ENCODE measurements at places on chromosomes 11 and 22.
A peak's percentile ranks its signal among the peaks of the same experiment; 100 is the strongest.

GRCh38 chr11:7486781-7487140, 1.5 kb downstream of the OLFML1 start:
- no peak for DNase-seq

DNA sequence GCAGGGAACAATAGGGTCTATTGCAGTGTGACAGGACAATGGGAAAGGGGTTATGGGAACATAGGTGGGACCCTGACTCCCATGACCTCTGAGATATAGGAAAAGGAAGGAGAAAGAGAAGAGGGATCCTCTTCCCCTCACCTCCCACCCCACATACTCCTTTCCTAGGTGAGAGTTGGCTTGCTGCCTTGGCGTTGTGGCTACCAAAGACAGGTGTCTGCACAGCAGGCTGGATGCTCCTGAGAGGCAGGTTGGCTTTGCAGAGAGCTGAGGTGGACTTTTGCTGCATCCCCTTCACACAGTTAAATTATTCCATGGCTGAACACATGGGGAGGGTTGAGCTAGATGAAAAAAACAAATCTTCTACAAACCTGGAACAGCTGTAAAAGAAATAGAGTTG, 80.7 kb downstream of the SYT9 start:
- no peak for DNase-seq

DNA sequence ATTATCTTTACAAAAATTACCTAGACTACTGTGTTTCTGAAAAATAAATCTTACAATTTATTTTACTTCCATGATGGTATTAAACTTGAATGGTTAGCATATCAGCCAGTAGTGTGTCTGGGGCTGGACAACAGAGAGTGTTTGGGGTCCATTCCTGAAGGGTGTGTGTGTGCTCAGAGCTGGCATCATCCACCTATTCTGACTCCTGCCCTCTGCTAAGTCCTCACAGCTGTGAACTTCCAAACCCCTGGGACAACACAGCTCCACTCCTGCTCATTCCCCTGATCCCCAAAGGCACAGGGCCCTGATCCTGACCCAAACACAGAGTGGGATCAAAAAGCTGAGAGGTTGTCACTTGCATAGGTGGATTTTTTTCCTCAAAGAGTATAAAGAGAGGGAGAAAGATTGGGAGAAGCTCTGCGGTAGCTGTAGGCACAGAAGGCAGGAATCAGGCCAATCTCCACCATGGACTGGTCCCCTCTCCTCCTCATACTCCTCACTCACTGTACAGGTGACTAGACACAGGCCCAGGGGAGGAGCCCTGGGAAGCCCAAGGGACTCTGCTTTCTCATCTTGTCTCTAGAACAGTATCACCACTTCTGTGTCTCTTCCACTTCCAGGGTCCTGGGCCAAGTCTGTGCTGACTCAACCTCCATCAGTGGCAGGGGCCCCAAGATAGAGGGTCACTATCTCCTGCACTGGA, 55.7 kb upstream of the TOP3B start:
- no peak for DNase-seq

- no peak for DNase-seq
Measured at GRCh38 chr22:19654338-19654987, 59.8 kb upstream of the SEPTIN5 start.

- no peak for DNase-seq
Measured at GRCh38 chr11:112770487-112770886, 190.7 kb upstream of the NCAM1 start.

- DNase-seq, result no peak
Measured at GRCh38 chr11:66862559-66863037, 5.7 kb downstream of the LRFN4 start.

- DNase-seq, result no peak
Measured at GRCh38 chr11:3659595-3660515, 11.3 kb downstream of the CHRNA10 start.

DNA sequence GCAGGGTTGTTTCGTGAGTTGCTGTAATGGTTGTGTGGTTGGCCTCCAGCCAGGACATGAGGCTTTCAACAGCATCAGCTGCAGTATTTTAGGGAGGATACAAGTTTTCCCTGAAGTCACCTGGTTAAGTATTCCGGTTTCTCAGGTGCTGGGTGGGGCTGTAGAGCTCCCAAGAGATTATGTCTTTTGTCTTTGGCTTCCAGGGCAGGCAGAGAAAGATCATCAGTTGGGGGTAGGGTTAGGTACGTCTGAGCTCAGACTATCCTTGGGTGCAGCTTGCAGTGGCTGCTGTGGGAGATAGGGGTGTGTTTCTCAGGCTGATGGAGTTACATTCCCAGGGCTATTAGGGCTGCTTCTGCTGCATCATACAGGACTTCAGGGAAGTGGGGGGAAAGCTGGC, 47.5 kb upstream of the MRGPRX1 start:
- DNase-seq, result no peak

- DNase-seq, result no peak
Measured at GRCh38 chr22:42985531-42985905, 29.4 kb downstream of the PACSIN2 start.

- no peak for DNase-seq
Measured at GRCh38 chr11:97231231-97231630, 841.4 kb downstream of the JRKL start.

DNA sequence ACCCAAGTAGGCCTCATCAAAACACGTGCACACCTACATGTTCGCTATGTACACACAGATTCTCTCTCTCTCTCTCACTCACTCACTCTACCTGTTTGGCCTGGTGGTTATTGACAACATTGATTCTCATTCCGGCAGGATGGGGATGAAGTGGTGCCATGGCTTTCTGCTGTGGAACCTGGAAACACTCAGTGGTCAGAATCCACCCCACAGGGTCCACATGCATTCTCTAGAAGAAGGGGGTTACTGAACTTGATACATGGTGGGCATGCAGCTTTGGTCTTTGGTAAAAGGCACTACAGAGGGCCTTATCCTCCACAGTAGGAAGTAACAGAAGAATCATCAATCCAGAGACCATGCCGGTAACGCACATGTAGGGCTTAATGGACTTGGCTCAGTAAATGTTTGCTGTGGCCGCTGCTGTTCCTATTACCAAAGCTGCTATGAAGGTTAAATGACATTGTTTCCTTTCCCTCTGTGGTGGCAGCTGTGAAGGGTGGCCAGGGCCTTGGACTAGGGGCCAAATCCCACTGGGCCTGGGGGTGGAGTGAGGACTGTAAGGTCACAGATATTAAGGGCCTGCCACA, 12.7 kb downstream of the POLDIP3 start:
- no peak for DNase-seq

DNA sequence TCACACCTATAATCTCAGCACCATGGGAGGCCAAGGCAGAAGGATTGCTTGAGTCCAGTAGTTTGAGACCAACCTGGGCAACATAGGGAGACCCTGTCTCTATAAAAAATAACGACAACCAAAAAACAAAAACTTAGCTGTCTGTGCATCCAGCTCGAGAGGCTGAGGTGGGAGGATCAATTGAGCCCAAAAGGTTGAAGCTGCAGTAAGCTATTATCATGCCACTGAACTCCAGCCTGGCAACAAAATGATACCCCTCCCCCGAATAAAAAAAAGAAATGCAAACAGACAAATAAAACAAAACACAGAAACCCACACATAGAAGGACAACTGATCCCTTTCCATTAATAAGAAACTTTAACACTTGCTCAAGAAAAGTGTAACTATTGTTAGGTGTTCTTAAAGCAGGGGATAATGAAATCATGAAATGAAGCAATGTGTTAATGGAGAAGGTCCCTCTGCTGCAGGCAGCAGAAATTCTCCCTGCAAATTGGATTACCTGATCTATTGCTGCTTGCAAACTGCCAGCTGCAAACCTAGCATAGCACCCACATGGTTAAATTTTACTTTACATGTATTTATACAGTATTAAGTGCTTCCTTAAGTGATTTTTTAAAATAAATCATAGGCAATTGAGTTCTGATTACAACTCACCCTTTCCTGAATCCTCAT, 226.3 kb downstream of the SBF2 start:
- DNase-seq, result no peak

DNA sequence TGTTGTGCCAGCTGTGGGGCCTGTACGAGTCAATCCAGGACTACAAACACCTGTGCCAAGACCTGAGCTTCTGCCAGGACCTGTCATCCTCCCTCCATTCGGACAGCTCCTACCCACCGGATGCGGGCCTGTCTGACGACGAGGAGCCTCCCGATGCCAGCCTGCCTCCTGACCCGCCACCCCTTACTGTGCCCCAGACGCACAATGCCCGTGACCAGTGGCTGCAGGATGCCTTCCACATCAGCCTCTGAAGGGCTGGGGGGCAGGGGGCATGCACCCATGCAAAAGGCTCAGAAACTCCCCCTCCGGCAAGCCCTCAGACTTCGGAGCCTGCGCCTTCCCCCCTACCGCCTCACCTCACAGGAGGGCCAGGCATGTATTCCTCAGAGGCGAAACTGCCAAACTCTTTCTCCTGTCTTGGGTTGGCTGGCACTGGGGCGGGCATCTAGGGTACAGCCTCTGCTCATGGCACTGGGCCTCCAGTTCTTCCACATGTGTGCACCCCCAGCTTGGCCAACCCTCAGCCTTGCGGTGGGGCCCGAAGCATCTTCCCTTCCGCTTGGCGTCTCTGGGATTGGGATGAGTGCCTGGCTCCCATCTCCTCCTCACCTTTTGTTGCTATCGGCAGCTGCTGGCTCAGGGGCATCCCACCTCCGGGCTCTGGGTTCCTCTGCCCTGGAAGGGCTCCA, 1.2 kb downstream of the FAM89B start:
- DNase-seq, result no peak

GRCh38 chr11:108474664-108475463, 7.5 kb upstream of the C11orf65 start:
- no peak for DNase-seq

GRCh38 chr11:34052036-34052607, 591 bp downstream of the CAPRIN1 start:
- peak; percentile 91 for DNase-seq

DNA sequence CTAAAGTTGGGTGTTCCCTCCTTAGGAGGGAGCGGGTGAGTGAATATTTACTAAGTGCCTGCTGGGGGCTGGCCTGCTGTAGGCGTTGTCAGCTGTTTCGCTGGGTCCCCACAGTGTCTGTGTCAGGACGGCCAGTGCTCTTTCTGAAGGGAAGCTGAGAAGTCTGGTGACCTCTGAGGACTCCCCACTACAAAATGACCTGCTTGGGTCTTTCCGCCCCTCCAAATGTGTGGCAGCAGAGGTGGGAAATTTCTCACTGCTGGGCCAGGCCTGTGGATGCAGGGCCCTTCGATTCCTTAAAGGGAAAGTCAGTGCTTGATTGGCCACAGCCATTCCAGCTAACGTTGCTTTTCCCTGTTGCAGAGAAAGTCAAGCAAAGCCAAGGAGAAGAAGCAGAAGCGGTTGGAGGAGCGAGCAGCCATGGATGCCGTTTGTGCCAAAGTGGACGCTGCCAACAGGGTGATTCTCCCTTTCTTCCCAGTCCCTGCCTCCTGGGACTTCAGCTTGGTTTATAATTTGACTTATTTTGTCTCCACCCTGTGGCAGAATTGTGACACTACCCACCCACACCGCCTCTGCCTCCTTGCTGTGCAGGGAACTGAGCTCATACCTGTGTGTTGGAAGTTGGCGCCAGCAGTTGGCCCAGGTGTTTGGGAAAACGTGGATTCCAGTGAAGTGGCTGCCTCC, 6.8 kb downstream of the NAA40 start:
- DNase-seq, result peak; percentile 62

DNA sequence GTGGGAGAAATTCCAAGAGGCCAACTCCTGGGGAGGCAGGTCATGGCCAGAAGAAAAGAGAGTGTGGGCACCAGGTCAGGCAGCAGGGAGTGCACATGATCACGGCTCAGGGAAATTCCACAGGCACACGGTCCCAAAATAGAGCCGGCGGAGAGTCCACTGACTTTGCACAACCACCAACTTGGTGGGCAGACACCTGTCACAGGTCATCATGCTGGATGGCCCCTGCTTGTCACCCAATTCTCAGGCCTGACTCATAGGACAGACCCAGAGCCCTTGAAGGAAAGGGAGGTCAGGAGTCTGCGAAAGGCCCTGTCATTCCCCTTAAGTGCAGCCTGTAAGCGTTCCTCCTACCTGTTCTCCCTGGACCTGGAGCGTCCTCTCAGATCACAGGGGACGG, 15.8 kb downstream of the APOL2 start:
- DNase-seq, result no peak

- no peak for DNase-seq
Measured at GRCh38 chr11:15757048-15757698, 599.2 kb downstream of the SOX6 start.

DNA sequence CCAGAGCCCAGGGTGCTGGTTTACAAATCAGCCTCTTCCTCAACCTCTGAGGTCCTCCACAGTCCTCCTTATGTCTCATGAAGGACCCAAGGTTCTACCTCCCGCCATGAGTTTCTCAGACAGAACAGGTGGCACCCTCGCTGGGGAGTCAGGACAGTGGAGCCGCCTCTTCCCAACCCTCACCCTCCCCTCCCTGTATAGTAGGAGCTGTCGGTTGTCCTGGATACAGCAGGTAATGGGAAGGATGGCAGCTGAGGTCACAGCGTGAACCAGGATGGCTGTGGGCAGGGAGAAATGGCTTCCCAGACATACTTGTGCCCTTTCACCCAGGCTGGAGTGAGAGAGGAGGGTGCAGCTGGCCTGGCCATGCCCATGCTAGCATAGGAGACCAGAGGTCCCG, 134.6 kb downstream of the CHST1 start:
- no peak for DNase-seq

GRCh38 chr22:35648066-35649025, at the start of gene APOL6:
TSS of gene APOL6 (plus strand) at chr22:35648446. CDS start at chr22:35656426, 7,980 bp downstream.
- peak; percentile 73 for DNase-seq

DNA sequence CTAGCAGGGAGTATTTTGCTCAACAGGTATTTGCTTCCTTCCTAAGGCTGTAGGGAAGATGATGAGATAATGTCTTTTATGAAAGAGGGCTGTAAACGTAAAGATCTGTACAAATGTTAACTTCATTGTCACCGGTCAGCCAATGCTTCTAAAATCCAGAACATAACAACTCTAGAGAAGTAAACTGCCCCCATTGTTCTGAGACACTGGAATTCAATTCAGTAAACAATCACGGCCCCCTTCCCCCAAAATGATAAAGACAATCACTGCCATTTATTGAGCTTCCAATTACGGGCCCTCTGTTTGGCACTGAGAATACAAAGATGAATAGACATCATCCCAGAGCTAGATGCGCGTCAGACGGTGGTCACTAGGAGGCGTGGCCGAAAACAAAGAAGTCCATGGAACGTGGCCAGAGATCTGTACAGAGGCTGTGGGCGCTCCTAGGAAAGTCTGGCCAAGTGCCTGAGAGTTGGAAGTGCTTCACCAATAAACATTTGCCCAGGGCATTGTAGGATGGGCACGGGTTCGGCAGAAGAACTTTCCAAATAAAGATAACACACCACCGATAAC, 576 bp downstream of the TMEM258 start:
- peak; percentile 83 for DNase-seq

- no peak for DNase-seq
Measured at GRCh38 chr22:23569716-23570115, 10.4 kb downstream of the IGLL1 start.

GRCh38 chr11:133011604-133012003, 520.7 kb downstream of the OPCML start:
- DNase-seq, result no peak

- DNase-seq, result peak; percentile 72
Measured at GRCh38 chr11:57460022-57460757, at the start of gene RTN4RL2. TSS of gene RTN4RL2 (plus strand) at chr11:57460528. CDS start at chr11:57460866, 338 bp downstream.

- DNase-seq, result no peak
Measured at GRCh38 chr11:88398791-88399570, 61.4 kb upstream of the CTSC start.

Measured in suppressor macrophage (primary cell).